Mammary epithelial cell (primary cell): ENCODE measurements at places on chromosomes 7 and 10.

- DNase-seq: no peak
Observed at GRCh38 chr7:116820149-116820548, 42.2 kb upstream of the CAPZA2 start.

DNA sequence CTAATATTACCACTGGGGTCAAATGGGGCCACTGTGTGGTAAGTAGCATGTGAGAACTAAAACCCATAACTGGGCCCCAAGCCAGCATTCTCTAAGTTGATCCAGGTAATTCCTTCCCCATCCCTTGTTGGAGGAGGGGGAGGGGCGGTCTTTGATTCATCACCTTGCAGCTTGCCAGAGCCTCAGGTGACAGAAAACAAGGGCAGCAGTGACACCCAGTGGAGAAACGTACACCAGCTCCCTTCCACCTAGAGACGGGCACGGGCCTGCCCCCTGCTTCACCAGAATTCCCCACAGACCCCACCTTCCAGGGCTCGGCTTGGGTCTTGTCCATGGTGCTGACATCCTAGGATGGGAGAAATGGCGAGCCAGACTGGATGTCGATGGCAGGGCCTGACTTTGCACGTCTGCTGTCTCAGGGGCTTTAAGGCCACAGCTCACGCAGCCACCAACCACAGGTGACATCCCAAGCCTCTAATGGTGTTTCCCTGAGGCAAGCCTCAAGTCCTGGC is 102.0 kb downstream of the STRA8 start:
- peak; percentile 98 for DNase-seq

DNA sequence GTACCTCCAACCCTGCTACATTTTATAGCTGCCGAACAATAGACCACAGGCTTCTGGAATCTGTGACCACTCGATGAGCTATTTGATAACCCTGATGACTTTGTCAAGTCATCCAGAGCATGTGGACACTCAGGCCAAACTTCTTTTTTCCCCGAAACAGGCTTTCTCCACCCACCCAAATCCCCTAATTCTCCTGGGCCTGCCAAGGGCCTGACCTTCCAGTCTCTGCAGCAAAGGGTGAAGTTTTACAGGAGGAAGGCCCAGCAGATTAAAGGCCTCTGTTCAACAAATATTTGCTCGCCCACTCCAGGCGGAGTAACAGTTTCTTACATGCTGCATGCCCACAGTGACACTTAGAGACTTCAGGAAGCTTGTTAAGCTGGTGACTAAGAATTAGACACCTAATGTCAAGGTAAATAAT is 2.0 kb downstream of the JCAD start:
- no peak for DNase-seq

DNA sequence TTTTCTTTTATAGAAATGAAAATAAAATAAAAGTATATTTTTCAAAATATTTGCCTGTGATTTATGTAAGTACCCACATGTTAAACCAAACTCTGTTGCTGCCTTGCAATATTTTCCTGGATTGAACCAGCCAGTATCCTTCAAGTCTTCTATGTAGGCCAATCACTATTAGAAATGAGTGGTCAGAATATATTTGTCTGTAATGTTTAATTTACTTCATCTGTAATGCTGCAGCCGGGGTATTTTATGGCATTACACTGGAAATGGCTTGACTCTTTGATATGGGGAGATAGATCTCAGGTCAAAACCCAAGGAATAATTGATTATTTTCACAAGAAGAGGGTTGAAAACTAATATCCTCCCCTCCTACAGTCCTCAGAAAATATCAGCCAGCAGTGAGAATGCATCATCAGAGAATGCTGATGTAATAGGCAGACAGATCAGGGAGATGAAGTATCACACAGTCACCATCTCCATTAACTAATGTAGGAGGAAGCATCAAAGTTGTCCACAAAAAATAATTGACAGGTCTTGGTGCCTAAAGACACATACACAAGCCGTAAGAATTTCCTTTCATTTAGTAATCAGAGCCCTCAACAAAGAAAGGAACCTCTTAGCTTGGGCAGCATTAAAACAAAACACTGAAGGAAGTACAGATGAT is 82.5 kb downstream of the VWDE start:
- no peak for DNase-seq

DNA sequence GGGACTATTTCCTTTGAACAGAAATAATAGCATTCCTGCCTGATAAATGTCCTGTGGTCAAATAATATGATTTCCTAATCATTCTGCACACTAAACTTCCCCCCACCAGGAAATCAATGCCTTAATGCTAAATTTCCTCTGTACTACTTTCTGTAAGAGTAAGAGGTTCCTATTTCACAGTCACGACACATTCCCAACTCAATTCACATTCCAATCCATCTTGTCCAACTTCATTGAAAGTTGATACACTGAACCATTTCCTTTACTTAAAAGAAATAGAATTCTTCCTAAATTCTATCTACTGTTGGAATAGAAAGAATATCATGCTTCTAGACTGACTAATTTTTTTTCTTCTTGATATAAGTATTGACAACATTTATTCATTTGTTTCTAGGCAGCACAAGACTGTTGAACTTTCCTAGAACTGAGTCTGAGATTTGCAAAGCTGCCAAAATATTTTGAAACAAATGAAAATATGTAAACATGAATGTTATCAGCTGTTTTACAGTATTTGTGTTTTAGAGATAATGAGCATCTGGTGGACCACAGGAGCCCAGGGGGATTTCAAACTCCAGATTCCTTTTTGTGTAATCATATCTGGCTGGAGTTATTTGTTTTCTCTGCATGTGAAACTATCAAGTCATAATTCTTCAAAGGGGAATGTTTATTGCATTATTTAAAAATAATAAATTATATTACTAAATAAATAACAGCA is 121.5 kb downstream of the TPST1 start:
- DNase-seq: no peak

GRCh38 chr7:157502701-157503111 is 165.9 kb downstream of the DNAJB6 start:
- DNase-seq: no peak

DNA sequence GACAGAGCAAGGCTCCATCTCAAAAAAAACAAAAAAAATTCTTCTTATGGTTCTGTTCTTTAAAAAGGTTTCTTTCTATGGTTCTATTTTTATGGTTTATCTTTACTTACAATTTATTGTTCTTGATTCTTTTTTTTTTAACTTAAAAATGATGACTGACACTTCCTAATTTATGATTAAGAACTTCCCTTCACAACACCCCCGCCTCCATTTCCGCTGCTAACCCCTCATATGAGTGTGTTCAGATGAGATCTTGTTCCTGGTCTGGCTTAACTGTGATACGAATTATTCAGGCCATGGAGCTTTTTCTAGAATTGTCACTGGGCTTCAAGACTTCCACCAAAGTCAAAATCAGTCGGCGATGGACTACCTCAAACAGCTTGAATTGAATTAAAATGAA is 33.9 kb downstream of the PTER start:
- no peak for DNase-seq

GRCh38 chr7:149625340-149625946 is 127.8 kb upstream of the ZNF746 start:
- DNase-seq: peak; percentile 32

DNA sequence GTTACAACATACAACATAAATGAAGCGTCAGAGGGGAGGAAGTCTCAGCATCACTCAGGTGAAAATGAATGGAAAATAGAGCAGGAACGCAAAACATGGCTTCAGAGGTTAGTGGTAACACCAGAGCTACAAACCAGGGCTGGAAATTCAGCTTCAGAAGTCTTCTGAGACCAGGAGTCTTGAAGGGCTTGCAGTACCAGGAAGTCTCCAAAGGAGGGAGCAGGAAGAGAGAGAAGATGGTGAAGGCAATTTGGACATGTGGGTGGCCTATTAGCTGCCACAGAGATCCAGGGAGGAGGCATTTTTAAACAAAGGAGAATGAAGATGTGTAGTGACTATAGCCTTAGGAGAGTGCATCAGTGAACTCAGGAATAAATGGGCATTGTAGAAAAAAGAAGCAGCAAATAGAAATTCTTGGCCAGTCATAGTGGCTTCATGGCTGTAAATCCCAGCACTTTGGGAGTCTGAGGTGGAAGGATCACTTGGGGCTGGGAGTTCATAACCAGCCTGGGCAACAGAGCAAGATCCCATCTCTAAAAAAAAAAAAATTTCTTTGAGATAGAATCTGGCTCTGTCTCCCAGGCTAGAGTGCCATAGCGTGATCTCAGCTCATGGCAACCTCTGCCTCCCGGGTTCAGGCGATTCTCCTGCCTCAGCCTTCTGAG is 9.3 kb upstream of the TET1 start:
- DNase-seq: peak; percentile 63

DNA sequence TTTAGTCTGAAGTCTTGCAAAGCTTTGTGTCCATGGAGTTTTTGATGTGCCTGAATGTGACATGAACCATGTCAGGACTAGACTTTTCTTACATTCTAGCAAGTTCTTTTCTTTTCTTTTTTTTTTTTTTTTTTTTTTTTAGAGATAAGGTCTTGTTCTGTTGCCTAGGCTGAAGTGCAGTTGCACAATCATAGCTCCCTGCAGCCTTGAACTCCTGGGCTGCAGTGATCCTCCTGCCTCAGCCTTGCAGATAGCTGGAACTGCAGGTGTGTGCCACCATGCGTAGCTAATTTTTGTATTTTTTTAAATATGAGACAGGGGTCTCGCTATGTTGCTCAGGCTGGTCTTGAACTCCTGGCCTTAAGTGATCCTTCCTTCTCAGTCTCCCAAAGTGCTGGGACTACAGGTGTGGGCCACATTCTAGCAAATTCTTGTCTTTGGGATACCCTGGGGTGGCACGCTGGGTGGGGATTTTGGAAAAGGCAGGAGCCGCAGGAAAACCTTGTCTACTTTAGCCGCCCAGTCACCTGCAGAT is 152.8 kb downstream of the SVIL start:
- no peak for DNase-seq

DNA sequence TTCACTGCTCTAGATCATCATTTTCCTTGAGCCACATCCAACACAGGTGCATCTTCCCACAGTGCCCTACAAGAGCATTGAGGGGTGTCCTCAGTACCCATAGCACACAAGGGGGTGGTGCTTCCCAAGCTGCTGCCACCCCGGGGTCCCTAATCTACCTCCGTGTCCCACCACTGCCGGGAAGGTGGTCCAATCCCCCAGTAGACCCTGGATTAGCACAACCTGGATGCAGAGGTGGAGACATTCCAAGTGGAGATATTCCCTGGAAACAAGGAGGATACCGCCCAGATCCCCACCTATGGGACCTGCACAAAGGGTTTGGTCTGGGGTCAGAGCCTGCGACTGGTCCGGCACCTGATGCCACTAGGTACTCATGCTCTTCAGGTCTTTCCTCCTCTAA is 284.8 kb upstream of the PPP2R2D start:
- no peak for DNase-seq

- DNase-seq: peak; percentile 14
Observed at GRCh38 chr10:7233259-7233991, 177.4 kb downstream of the SFMBT2 start.

DNA sequence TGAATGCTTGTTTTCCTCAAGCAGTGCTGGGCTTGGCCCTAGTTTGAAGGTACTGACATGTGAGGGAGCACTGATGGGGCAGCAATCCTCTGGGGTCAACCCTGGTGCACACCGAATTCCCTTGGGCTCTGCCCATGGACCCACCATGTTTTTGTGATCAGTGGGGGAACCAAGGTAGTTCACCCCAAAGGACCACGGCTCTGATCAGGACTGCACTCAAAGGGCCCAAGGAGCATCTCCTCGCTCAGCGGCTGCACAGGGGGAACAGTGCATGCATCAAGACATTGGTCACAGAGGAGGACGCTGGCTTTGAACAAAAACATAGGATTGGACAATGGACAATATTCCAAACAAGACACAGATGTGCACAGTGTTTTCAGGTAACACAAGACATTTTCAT is 12.7 kb downstream of the CXCL12 start:
- DNase-seq: no peak

DNA sequence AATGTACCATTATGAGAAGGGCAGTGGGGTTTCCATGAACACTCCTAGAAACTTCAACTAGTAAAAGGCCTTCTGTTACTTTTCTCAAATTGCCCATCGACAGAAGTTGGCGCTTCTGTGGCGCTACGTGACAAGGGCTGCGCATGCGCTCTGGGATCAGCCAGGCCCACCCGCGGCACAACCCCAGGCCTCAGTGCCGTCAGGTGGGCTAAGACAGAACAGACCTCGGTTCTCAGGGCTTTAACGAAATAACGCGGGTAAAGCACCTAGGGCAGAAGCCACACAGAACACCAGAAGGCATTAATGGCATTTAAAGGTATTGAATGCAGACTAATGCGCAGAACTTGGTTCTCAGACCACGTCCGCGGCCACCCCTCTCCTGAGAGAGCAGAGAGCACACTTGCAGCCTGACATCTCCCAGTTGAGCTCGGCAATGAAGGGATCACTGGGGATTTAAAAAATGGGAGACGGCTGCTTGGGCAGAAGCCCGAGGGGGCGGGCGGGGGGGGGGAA is 67.6 kb upstream of the CTNNA3 start:
- DNase-seq: no peak

DNA sequence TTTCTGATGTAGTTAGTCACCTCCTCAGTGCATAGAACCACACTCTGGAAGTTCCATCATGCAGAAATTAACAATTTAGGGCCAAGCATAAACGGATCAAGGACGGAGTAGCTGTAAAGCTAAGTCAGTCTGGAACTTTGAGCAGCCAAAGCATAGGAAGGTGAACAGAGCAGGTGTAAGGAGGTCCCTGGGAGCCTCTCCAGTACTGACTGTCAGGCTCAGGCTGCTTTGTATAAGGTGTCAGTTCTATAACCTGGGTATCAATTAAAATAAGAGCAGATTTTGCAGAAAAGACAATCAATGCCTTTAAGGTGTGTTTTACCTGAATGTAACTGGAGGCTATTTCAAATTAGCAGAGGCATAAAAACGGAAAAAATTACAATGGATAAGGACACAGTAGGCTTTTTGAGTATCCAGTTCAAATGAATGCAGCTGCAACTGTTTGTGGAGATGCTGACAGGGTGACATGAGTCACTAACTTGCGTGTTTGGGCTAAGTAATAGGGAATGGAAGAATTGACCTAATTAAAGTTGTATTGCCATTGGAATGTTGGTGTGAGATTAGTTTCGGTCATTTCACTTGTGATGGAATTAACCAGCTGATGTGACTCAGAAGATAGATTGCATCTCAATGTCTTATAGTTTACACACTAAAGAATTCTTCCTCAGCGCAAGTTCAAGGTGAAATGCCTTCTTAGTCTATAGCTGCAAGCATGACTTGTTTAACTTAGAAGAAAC is 417.9 kb upstream of the CNTNAP2 start:
- no peak for DNase-seq

GRCh38 chr7:124930655-124931597 is 1.3 kb upstream of the POT1 start:
- DNase-seq: no peak

- peak; percentile 32 for DNase-seq
Observed at GRCh38 chr7:137886281-137886680, 39.5 kb upstream of the DGKI start.

GRCh38 chr7:52695973-52696595 is 339.3 kb upstream of the POM121L12 start:
- no peak for DNase-seq

- no peak for DNase-seq
Observed at GRCh38 chr10:67618116-67618515, 77.9 kb downstream of the CTNNA3 start.

- no peak for DNase-seq
Observed at GRCh38 chr10:12414278-12414989, 65.1 kb downstream of the CAMK1D start.
